Muscle of arm (tissue), 14 donors: ENCODE measurements at places on chromosomes 4 and X.

DNA sequence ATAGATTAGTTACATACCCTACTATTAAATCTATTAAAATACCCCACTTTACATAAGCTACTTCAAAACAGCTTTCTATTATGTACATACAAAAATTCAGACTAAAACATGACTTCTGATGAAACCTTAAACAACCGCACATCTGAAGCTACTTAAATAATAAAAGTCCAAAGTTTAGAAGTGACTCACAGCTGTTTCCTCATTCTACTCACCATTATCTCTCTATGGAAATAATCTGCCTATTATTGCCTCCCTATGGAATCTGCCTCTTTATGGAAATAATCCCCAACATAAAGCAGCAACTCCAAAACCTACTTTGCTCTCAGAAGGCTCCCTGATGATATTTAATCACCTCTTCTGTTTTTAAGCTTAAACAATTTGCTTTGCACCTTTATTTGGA lies 15.7 kb upstream of the BANK1 start:
- no peak for DNase-seq

DNA sequence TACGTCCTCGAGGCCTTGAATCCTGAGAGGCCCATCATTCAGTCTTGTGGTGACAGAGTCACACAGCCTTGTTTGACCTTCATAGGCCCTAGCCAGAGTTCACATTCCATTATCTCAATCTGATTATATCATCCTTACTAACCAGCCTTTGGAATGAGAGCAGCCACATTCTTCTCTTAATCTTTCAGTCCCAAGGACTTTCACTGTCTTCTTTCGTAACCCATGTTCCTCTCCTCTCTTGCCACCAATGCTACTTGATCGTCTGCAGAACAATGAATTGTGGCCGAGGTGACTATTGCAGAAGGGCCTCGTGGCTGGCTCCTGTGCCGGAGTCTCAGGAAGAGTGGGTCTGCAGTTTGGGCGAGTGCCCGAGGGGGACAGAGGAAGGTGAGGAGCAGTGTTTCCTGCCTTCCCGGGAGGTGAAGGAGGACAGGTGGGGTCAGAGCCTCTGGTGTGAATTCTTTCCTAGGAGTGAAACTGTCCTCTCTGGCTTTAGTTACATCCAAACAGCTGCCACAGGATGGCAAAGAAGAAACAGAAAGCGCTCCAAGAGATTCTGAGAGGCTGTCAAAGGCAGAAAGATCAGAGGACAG lies 94.6 kb downstream of the LIMCH1 start:
- no peak for DNase-seq

DNA sequence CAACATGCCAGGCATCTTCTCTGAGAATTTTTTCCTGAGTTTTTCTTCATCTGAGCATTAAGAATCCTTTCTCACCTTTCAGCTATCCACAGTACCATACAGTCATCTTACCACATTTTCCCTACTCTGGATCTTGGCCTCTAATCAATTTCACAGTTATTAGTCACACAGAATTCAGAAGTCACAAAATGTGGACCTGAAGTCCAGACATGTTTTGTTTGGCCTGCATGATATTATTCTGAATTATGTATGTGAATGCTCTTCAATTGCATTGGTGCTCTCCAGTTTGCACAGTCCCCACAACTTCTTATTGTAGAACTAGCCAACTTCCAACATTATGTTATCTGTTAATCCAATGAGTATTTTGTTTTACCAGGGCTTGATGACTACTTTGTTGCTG lies 102.3 kb upstream of the GRIA3 start:
- no peak for DNase-seq

DNA sequence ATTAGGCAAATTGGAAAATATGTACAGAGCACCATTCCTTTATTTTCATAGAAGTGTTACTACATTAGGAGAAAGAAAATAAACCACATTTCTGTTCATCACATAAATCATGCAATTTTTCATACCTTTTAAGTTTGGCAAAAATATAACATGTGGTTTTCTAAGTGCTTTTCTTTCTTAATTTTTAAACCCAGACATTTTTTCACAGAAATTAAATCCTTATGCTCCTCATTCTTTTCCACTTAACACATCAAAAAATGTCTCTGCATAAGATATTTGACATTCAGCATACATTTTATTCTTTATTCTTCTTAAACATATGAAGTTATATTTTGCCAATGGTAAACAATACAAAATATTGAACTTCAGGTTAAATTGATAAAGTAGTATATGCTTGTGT lies 826.6 kb upstream of the SLIT2 start:
- DNase-seq = no peak

DNA sequence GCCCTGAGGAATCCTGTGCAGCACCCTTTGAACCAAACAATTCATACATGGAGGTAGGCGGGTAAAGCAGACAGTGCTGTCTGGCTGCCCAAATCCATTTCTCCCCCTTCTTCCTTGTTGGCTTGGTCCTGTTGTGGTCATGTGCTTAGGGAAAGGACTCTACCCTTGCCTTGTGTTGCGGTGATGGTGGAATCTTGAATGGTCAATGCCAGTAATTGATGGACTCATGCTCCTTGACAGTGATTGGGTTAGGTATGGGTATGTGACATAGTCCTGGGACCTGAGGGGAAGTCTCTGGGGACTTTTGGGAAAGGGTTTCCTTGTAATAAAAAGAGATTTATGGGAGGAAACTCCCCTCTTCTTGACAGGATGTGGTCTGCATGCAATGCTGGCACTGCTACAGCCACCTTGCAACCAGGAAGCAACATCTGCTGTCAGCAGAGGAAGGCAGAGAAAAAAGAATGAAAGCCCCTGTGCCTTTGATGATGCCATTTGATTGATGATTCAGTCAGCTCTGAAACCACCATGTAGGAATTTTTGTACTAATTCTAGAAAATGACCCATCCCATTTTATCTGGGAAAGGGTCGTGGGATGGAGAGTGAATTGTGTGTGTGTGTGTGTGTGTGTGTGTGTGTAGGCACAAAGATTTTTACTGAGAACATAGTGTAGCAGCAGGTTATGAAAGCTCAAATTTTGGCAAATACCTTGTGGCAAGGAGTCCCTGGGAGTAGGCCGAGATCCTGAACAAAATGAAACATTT lies 30.0 kb upstream of the HUWE1 start:
- DNase-seq = no peak

DNA sequence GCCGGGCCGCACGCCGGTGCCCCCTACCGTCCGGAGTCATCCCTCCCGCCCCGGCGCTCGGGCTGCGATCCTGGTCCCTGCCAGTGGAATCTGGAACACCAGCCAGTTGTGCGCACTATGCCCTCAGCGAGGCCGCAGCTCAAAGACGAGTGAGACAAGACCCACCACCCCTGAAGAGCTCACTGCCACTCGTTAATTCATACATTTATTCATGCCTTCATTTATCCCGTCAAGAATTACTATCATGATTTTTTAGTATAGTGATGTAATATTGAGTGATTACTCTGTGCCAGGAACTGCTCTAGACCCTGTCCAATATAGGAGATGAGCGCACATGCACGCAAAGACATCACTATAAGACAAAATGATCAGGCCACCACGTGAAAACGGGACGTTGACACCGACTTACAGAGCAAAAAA lies 247 bp upstream of the PPA2 start:
- peak; percentile 90 for DNase-seq

- no peak for DNase-seq
These were observed 455.5 kb downstream of the STIM2 start for GRCh38 chr4:27316176-27316575.

- DNase-seq = no peak
These were observed 594 bp upstream of the STAG2 start for GRCh38 chrX:123960956-123961267.

DNA sequence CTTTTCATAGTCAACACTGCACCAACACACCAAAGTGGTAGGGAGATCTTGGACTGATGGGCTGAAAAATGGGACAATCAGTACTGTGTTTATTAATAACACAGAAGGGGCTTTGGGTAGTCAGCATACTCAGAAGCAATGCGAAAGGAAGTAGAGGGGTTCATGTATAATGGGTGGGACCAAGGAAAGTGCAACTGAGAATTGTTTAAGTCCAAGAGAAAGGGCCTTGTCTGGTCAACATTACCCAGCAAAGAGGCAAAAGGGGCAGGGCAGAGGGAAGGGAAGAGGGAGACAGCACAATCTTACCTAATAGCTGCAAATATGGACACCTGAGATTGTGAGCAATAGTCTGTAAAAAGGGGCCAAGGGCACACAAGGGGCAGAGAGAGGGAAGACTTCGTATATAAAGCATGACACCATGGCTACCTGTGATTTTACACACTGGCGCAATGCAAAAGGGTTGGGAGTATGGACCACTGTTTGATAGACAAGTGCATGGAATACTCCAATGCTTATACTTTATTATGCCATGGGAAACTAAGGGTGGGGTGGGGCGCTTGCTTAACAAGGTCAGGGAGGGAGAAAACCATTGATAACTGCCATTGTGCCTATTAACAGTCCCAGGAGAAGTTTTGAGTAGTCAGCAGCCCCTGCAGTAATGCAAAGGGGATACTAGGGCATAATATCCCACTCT lies 279.7 kb downstream of the CHIC1 start:
- no peak for DNase-seq
